ENCODE measurements at places on chromosomes 7 and 10.
A peak's percentile ranks its signal among the peaks of the same experiment; 100 is the strongest.

DNA sequence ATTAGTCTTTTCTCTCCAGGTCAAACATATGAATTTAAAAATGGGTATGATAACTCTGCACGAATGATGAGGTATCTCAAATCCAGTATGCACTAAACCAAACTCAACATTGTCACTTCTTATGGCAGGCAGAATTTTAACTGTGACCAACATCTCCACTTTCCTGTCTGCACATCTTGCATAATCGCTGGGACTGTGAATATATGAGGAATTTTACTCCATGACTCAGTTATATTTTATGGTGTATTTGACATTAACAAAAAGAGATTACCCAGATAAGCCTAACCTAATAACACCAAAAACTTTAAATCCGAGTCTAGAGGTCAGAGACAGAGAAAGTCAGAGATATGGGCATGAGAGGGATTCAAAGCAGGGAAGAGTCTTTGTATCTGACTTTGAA, 454.5 kb upstream of the SEMA3D start:
- no peak for DNase-seq

- DNase-seq = no peak
These were observed 112.8 kb downstream of the BAMBI start for GRCh38 chr10:28790146-28790545.

DNA sequence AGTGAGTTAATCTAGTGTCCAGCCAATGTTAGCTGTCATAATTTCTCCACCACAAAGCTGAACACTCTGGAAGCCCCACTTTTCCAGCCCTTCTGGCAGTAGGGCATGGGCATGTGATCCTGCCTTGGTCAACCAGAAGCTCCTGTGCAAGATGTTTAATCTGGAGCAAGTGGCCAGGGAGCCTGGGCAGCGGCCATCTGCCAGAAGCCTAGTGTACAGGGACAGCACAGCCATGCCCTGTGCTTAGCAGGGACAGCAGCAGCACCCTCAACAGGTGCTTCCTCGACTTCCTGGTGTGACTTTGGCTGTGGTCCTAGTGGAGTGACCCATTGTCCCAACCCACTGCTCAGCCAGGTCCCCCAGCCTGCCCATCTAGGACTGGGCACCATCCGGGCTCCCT, 10.3 kb downstream of the RBP3 start:
- DNase-seq = no peak

- no peak for DNase-seq
These were observed 202.5 kb upstream of the AGK start for GRCh38 chr7:141348728-141349127.

GRCh38 chr10:97949462-97949861, 81.0 kb downstream of the CRTAC1 start:
- DNase-seq = no peak

DNA sequence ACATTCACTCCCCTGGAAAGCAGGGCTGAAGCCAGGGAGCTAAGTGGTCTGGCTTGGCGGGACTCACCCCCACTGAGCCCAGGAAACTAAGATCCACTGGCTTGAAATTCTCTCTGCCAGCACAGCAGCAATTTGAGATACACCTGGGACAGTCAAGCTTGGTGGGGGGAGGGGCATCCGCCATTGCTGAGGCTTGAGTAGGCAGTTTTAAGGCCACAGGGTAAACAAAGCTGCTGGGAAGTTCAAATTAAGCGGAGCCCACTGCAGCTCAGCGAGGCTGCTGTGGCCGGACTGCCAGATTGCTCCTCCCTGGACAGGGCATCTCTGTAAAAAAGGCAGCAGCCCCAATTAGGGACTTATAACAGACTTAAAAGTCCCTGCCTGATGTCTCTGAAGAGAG, 108.2 kb upstream of the FAM13C start:
- DNase-seq = no peak

- no peak for DNase-seq
These were observed 44.9 kb upstream of the ZNF32 start for GRCh38 chr10:43693602-43694001.

DNA sequence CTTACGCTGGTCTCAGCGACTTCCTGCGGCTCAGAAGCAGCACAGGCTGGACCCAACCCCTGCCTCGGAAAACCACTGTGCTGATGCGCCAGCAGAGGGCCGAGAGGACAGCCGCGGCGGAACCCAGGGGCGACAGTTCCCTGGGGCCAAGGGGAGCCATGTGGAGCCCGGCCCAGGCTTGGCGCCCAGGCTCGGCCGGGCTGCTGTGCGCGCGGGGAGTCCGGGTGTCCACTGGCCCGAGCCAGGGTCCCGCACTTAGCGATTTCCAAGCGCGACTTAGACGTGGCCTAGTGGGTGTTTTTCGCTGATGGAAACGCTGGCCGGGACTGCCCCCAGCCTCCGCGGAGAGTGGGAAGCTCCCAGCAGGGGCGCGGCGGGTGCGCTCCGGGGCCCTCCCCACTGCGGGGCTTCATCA, 18.6 kb upstream of the ZNF32 start:
- no peak for DNase-seq

DNA sequence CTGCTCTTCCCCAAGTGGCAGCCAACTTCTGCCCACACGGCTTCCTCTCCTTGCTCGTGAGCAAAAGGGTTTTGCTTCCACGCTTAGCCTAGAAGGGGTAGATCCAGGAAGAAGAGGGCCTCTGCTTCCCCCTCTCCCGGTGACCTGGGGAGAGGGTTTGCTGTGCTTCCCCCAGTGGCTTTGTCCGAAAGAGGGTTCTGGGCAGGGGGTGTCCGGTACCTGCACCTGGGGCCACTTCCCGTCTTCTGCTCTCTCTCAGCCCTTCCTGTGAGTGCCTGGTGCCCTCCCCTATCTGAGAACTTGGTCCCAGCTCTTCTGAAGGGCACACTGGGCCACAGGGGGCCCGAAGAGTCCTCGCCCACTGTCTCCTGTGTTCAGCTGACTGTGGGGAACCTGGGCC, 11.3 kb downstream of the JAKMIP3 start:
- no peak for DNase-seq

GRCh38 chr10:19987931-19988330, 171.7 kb downstream of the PLXDC2 start:
- DNase-seq = no peak

GRCh38 chr7:132580277-132580676, 4.0 kb upstream of the PLXNA4 start:
- peak; percentile 33 for DNase-seq

GRCh38 chr7:27560706-27561235, 101.9 kb downstream of the HIBADH start:
- DNase-seq = no peak

GRCh38 chr10:96025566-96025965, 17.8 kb upstream of the CCNJ start:
- DNase-seq = peak; percentile 62

DNA sequence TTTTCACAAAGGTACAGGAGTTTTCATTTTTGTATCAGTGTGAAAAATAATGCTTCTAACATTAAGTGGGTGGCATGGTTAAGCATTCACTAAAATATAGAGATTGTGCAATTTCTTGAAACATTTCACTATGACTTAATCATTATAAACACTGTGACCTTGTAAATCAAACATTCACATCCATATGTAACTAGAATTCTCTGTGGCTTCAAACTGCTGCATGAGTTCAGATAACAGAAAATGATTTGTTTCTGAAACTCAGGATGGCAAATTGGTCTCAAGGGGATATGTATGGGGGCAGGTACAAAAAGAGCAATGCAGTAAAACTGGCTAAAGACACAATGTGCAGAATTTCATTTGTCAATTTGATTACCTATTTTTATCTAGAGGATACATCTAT, 3.8 kb downstream of the FAM133B start:
- DNase-seq = no peak

GRCh38 chr10:124072106-124072505, 21.3 kb downstream of the CHST15 start:
- DNase-seq = no peak

GRCh38 chr10:126315494-126316177, 72.6 kb downstream of the ADAM12 start:
- DNase-seq = no peak

- DNase-seq = no peak
These were observed 438 bp downstream of the ARID5B start for GRCh38 chr10:61901829-61902444.

DNA sequence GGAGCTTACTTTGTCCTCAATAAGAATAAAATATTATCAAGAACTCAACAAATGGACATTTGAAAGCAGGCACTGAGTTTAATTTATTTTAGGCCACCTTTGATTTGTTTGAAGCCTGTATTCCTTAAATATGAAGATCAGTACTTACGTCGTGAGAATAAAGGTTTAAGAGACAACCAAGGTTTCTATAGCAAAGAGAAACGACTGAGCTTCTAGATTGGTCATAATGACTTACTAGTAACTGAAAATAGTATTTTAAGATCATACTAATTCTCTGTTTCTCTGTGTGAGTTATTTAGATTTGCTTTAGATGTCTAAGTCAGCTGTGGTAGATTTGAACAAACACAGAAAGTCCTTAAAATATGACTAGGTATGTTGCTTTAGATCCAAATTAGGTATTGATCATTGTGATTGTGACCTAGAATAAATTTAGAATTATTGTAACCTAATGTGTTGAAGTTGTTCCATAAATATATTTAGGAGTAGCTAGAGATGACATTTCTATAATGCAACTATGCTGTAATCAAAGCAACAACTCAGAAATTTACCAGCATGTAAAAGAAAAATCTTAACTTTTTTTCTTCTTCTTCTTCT, 2.4 kb upstream of the GLCCI1 start:
- DNase-seq = no peak
